ENCODE measurements at places on chromosomes 4 and X. TPM values are rescaled to one million over a fixed set of nuclear protein-coding genes. Genes with fewer than 3 reads are reported as not detected.

- no peaks in the 10 kb centered on the region for H3K27me3 ChIP-seq
- H3K27ac ChIP-seq: no peak overlapping the region
- no peak overlapping the region for H3K4me3 ChIP-seq
- peaks cover 19% of the 10 kb centered on the region for H3K4me1 ChIP-seq
Observed at GRCh38 chr4:151540728-151541388, 131.9 kb downstream of the FHIP1A start.

DNA sequence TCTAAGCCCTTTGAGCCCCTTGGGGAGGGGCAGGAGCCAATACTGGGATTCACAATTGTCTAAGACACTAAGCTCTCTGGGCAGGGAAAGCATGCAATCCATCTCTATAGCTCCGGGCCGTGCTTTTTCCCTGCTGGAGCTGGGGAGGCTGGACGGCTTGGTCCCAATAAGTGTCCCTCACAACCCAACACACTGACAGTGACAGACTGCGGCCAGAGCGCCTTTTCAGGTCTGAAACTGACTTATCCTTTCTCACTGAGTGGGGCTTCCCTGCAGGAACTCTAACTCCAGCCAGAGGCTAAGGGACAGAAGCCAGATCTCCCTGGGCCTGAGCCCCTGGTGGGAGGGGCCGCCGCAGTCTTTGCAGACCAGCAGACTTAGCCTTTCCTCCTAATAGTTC, 146.6 kb upstream of the PBDC1 start:
- no peaks in the 10 kb centered on the region for H3K4me1 ChIP-seq
- H3K27me3 ChIP-seq: no peaks in the 10 kb centered on the region
- no peak overlapping the region for H3K4me3 ChIP-seq
- H3K27ac ChIP-seq: no peak overlapping the region

- no peaks in the 10 kb centered on the region for H3K36me3 ChIP-seq
- H3K4me3 ChIP-seq: no peak overlapping the region
- DNase-seq: peak; percentile 66
- peaks cover 4% of the 10 kb centered on the region for H3K4me1 ChIP-seq
- no peaks in the 10 kb centered on the region for H3K27me3 ChIP-seq
Observed at GRCh38 chrX:14351611-14352303, 177.6 kb upstream of the GLRA2 start.

GRCh38 chrX:23554304-23554703, 113.0 kb upstream of the PRDX4 start:
- no peak overlapping the region for H3K27ac ChIP-seq
- H3K4me3 ChIP-seq: no peak overlapping the region
- no peaks in the 10 kb centered on the region for H3K4me1 ChIP-seq
- H3K27me3 ChIP-seq: no peaks in the 10 kb centered on the region
- no peaks in the 10 kb centered on the region for H3K36me3 ChIP-seq

GRCh38 chrX:150036181-150036580, 97.9 kb upstream of the EOLA2 start:
- no peak overlapping the region for H3K27ac ChIP-seq
- no peaks in the 10 kb centered on the region for H3K36me3 ChIP-seq
- H3K27me3 ChIP-seq: no peaks in the 10 kb centered on the region
- H3K4me3 ChIP-seq: no peak overlapping the region
- DNase-seq: no peak

DNA sequence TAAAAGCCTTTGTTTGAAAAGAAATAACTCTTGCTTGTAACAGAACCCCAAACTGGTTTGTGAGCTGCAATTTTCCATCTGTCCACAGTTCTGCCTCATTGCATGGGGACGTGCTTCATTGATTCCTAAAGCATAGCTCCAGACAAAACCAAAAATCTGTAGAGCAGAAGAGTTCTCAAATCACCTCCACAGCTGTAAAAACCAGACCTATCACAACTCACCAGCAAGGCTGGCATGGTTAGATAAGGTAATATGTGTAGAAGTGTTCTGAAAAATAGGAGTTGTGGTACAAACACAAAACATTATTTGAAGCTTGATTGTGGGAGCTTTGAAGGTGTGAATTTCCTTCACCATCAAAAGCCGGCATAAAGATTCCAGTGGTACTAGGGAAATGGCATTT, 12.5 kb upstream of the RAB28 start:
- H3K27me3 ChIP-seq: no peaks in the 10 kb centered on the region
- H3K4me3 ChIP-seq: no peak overlapping the region
- H3K4me1 ChIP-seq: no peaks in the 10 kb centered on the region
- no peaks in the 10 kb centered on the region for H3K36me3 ChIP-seq
- H3K27ac ChIP-seq: no peak overlapping the region

- H3K36me3 ChIP-seq: no peaks in the 10 kb centered on the region
- no peak overlapping the region for H3K27ac ChIP-seq
- no peak overlapping the region for H3K4me3 ChIP-seq
- H3K4me1 ChIP-seq: peaks cover 5% of the 10 kb centered on the region
- no peaks in the 10 kb centered on the region for H3K27me3 ChIP-seq
Observed at GRCh38 chr4:107125496-107125895, 89.4 kb upstream of the DKK2 start.

DNA sequence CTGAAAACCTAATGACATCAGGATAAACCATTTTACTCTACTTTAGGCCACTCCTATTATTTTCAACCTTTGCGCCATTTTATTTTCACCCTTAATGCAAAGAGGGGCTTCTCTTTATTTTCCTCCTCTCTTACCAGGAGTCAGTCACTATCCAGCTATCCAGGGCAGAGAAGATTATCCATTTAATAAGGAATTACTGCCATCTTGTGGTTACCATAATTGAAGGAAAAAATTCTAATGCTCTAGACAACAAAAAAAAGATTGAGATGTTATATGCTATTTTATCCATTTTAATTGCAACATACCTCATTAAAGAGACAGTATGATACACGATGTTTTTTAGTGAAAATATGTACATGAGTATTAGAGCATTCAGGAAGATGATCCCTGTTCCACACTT, 514.5 kb upstream of the FAM241A start:
- no peaks in the 10 kb centered on the region for H3K36me3 ChIP-seq
- H3K27me3 ChIP-seq: no peaks in the 10 kb centered on the region
- no peak overlapping the region for H3K27ac ChIP-seq
- H3K4me3 ChIP-seq: no peak overlapping the region

Gene TIGD4
- total RNA-seq: 4.1 TPM

Gene FIP1L1
- 88.5 TPM for total RNA-seq

Gene CSN2
- not detected for total RNA-seq

GRCh38 chr4:151266497-151266896, 10.5 kb upstream of the PRSS48 start:
- no peaks in the 10 kb centered on the region for H3K27me3 ChIP-seq
- DNase-seq: no peak
- no peaks in the 10 kb centered on the region for H3K4me1 ChIP-seq
- H3K4me3 ChIP-seq: no peak overlapping the region
- no peak overlapping the region for H3K27ac ChIP-seq
- no peaks in the 10 kb centered on the region for H3K36me3 ChIP-seq

DNA sequence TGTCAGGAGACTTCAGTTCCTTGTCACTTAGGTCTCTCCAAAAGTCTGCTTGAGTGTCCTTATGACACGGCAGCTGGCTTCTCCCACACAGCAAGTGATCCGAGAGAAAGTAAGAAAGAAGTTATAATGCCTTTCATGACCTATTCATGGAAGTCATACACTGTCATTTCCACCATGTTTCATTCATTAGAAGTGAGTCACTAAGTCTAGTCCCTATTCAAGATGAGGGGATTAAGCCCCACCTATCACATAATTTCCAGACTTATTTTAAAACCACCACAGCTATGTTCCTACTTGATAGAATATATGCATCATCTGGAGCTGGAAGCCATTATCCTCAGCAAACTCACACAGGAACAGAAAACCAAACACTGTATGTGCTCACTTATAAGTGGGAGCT, 25.2 kb upstream of the COL25A1 start:
- H3K36me3 ChIP-seq: no peaks in the 10 kb centered on the region
- H3K4me3 ChIP-seq: no peak overlapping the region
- no peaks in the 10 kb centered on the region for H3K27me3 ChIP-seq
- no peak for DNase-seq

- no peak for DNase-seq
- H3K4me1 ChIP-seq: peaks cover 15% of the 10 kb centered on the region
- no peaks in the 10 kb centered on the region for H3K27me3 ChIP-seq
- no peak overlapping the region for H3K4me3 ChIP-seq
Observed at GRCh38 chr4:145723336-145723735, 43.4 kb downstream of the C4orf51 start.

DNA sequence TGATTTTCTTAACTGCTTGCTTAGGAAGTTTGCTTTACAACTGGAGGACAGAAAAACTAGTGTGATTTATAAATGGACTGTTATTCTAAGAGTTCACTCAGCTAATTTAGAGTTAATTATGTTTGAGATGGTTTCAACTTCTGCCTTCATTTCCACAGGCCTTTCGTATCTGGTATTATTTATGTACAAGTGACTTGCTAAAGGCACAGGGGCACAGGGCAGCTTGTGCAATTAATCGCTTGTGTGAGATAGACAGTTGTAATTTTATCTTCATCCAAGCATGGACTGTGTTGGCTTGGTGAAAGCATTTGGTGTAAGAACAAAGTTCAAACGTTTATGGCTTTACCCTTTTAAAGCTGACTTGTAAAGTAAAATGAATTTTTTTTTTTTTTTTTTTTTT, 38.3 kb downstream of the GPAT3 start:
- no peaks in the 10 kb centered on the region for H3K36me3 ChIP-seq
- DNase-seq: no peak
- H3K4me1 ChIP-seq: no peaks in the 10 kb centered on the region
- H3K4me3 ChIP-seq: no peak overlapping the region
- H3K27me3 ChIP-seq: no peaks in the 10 kb centered on the region
- H3K27ac ChIP-seq: no peak overlapping the region

DNA sequence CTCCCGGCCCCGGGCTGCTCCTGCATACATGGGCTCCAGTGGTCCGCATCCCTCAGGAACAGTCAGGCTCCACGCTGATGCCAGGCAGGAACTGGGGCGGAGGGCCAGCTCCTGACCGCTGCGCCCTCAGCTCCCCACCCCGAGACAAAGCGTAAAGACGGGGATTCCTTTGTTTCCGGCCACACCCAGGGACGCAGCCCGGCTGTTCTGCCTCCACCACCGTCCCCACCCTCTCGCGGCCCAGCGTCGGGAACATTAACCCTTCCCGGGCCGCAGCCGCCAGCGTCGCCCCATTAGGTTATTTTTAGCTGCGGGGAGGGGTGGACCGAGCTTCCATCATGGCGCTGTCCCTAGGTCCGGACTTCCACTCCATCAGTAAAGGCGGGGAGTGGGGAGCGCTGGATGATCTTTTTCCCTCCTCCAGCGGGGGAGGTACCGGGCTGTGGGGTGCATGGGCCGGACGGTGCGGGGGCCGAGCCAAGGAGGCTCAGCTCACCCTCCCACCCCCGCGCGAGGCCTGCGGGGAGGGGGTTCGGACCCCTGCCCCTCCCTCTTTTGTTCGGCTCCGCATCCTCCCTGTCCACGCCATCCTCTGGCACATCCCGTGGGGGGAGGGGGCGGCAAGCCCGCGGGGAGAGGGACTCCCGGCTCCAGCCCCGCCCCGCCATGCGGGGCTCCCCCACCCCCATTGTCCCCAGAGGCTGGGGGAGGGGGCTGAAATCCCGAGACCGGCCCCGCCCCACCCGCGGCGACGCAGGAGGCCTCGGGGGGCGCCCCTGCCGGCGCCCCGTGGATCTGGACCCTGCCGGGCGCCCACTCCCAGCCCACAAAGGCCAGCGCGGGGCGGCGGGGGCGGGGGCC, 5.3 kb downstream of the CRMP1 start:
- no peak overlapping the region for H3K27ac ChIP-seq
- H3K27me3 ChIP-seq: peaks cover 41% of the 10 kb centered on the region
- H3K36me3 ChIP-seq: no peaks in the 10 kb centered on the region
- DNase-seq: peak; percentile 81

Gene OPN1MW2
- not detected for total RNA-seq

DNA sequence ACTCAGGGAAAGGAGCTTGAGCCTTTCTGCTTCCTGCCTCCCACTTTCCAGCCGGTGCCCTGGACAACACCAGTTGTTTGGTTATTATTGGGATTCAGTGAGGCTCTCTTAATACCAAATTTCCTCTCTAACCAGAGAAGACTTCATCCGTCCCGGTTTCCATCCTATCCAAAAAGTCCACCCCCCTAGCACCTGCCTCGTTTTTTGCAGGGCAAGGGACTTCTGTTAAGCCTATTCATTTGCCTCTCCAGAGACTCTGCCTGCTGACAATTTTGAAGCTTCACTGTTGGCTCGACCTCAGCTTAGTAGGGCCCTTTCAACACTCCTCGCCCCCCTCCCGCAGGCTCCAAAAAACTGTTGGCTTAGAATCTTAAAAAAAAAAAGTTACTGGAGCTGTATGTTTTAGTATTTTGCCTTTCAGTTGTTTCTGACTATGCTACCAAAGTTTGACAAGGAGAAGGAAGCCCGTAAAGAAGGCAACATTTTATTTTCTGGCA, 779 bp upstream of the PRSS12 start:
- peaks cover 6% of the 10 kb centered on the region for H3K4me1 ChIP-seq
- DNase-seq: peak; percentile 54
- no peak overlapping the region for H3K27ac ChIP-seq
- H3K4me3 ChIP-seq: peak overlapping the region; percentile 53
- H3K27me3 ChIP-seq: peaks cover 48% of the 10 kb centered on the region

Gene MAGEB1
- total RNA-seq: not detected

GRCh38 chrX:113919387-113919786, 664.5 kb upstream of the HTR2C start:
- no peak for DNase-seq
- no peaks in the 10 kb centered on the region for H3K36me3 ChIP-seq

Gene CT47C1
- total RNA-seq: not detected

Gene OCRL
- 25.3 TPM for total RNA-seq

- no peak overlapping the region for H3K4me3 ChIP-seq
- H3K36me3 ChIP-seq: no peaks in the 10 kb centered on the region
- H3K27me3 ChIP-seq: no peaks in the 10 kb centered on the region
- H3K4me1 ChIP-seq: no peaks in the 10 kb centered on the region
Observed at GRCh38 chrX:72576141-72576894, 3.7 kb upstream of the HDAC8 start.

- H3K27ac ChIP-seq: no peak overlapping the region
- H3K4me3 ChIP-seq: peak overlapping the region; percentile 89
- H3K4me1 ChIP-seq: no peaks in the 10 kb centered on the region
- H3K27me3 ChIP-seq: peaks cover 40% of the 10 kb centered on the region
Observed at GRCh38 chrX:16946971-16947562, 609 bp downstream of the REPS2 start.

Gene MTHFD2L
- total RNA-seq: 22.1 TPM

- no peak overlapping the region for H3K4me3 ChIP-seq
- no peaks in the 10 kb centered on the region for H3K36me3 ChIP-seq
- H3K27me3 ChIP-seq: no peaks in the 10 kb centered on the region
- H3K4me1 ChIP-seq: no peaks in the 10 kb centered on the region
- DNase-seq: no peak
Observed at GRCh38 chrX:42978655-42979379, 200.9 kb upstream of the PPP1R2C start.

GRCh38 chr4:172048666-172049065, 235.5 kb downstream of the GALNTL6 start:
- no peaks in the 10 kb centered on the region for H3K36me3 ChIP-seq
- DNase-seq: no peak
- no peak overlapping the region for H3K27ac ChIP-seq
- H3K27me3 ChIP-seq: no peaks in the 10 kb centered on the region
